ENCODE measurements at places on chromosomes 6 and 20.

GRCh38 chr6:117505311-117505710, 22.8 kb downstream of the DCBLD1 start:
- H3K36me3 ChIP-seq, result peaks cover 3% of the 10 kb centered on the region
- no peak overlapping the region for H3K27ac ChIP-seq
- H3K27me3 ChIP-seq, result peaks cover 3% of the 10 kb centered on the region
- DNase-seq, result no peak

DNA sequence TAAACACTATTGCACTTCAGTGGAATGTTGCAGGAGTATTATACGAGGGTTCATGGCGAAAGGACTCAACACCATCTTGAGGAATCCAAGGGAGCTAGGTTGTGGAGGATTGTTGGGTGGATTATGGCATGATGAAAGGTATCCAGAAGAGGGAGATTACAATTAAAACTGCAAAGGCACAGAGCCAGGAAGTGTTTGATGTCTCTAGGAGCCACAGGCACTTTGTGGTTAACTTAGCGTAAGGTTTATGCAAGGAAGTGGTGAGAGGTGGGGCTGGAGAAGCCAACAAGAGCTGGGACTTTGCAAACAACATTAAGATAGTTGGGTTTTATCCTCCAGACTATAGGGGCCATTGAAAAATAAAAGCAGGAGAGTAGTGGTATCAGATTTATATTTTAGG, 86.6 kb upstream of the TPD52L1 start:
- peak; percentile 78 for DNase-seq
- H3K4me1 ChIP-seq, result peaks cover 3% of the 10 kb centered on the region
- H3K4me3 ChIP-seq, result no peak overlapping the region
- H3K27me3 ChIP-seq, result no peaks in the 10 kb centered on the region

DNA sequence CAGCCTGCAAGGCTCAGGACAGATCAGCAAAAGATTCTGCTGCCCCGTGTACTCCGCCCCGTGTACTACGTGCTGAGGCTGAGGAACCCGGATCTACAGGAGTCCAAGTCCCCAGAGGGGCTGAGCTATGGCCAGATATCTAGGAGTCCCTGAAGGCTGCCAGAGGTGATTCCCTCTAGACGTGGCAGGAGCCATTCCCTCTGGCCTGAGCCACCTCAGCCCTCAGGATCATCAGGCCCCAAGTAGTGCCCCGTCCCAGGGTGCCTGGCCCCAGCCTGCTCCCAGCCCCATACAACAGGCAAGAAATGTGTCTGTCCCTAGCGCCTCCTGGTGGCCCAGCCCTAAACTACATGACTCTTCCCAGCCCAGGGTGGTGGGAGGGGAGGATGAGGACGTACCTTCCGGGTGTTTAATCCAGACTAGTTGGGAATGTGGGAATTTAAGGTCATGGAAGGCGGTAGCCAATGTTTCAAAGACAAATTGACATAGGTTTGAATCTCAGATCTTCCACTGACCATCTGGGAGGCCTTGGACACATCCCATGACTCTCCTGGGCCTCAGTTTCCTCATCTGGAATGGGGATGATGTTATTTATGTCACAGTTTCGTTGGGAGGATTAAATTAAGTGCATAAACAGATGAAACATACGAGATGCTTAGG, 49.4 kb upstream of the PTPN1 start:
- H3K4me3 ChIP-seq, result no peak overlapping the region
- H3K27ac ChIP-seq, result no peak overlapping the region
- H3K27me3 ChIP-seq, result peaks cover 27% of the 10 kb centered on the region
- no peaks in the 10 kb centered on the region for H3K36me3 ChIP-seq
- H3K4me1 ChIP-seq, result peaks cover 24% of the 10 kb centered on the region

DNA sequence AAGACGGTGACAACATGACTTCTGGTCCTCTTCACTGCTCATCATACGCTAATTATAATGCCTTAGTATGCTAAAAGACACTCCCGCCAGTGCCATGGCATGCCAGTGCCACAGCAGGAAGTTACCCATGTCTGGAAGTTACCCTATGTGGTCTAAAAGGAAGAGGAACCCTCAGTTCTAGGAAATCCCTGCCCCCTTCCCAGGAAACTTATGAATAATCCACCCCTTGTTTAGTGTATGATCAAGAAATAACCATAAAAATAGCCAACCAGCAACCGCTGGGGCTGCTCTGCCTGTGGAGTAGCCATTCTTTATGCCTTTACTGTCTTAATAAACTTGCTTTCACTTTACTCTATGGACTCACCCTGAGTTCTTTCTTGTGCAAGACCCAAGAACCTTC, 15.8 kb upstream of the SERPINB9 start:
- no peaks in the 10 kb centered on the region for H3K27me3 ChIP-seq
- peaks cover 18% of the 10 kb centered on the region for H3K4me1 ChIP-seq
- H3K36me3 ChIP-seq, result peaks cover 5% of the 10 kb centered on the region
- H3K4me3 ChIP-seq, result no peak overlapping the region
- peak; percentile 55 for DNase-seq

DNA sequence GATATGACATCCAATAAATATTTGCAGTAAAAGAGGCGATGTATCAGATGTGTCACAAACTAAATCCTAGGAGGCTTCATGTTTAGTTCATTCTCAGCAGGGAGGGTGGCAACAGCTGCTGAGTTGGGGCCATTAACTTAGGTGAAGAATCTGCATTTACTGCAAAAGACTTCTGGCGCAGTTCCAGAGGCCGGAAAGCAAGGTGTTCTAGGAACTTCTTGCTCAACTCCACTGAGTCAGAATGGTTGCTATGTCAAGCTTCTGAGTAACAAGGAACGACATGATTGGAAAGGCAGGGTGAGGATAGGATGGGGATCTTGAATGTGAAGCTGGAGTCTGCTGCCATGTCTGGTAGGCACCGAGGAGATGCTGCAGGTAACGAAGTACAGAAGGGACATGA, 11.7 kb downstream of the ADNP start:
- H3K36me3 ChIP-seq, result peaks cover 28% of the 10 kb centered on the region
- no peak overlapping the region for H3K27ac ChIP-seq
- no peak overlapping the region for H3K4me3 ChIP-seq
- H3K4me1 ChIP-seq, result peaks cover 57% of the 10 kb centered on the region
- H3K27me3 ChIP-seq, result no peaks in the 10 kb centered on the region
- DNase-seq, result no peak

GRCh38 chr6:107957308-107957908, 600 bp downstream of the SEC63 start:
- H3K27me3 ChIP-seq, result peaks cover 11% of the 10 kb centered on the region
- peaks cover 30% of the 10 kb centered on the region for H3K4me1 ChIP-seq
- H3K4me3 ChIP-seq, result peak overlapping the region; percentile 99
- DNase-seq, result peak; percentile 78
- H3K27ac ChIP-seq, result peak overlapping the region; percentile 99

GRCh38 chr20:38162878-38163875, 1.9 kb downstream of the TGM2 start:
- DNase-seq, result no peak
- no peaks in the 10 kb centered on the region for H3K36me3 ChIP-seq

GRCh38 chr6:57267586-57268293, 45.6 kb upstream of the RAB23 start:
- H3K27ac ChIP-seq, result no peak overlapping the region
- H3K27me3 ChIP-seq, result peaks cover 9% of the 10 kb centered on the region
- no peaks in the 10 kb centered on the region for H3K36me3 ChIP-seq
- peaks cover 6% of the 10 kb centered on the region for H3K4me1 ChIP-seq

GRCh38 chr6:128493877-128494276, 26.5 kb downstream of the PTPRK start:
- H3K27ac ChIP-seq, result no peak overlapping the region
- peaks cover 4% of the 10 kb centered on the region for H3K4me1 ChIP-seq
- no peaks in the 10 kb centered on the region for H3K36me3 ChIP-seq
- no peak overlapping the region for H3K4me3 ChIP-seq
- peaks cover 24% of the 10 kb centered on the region for H3K27me3 ChIP-seq

DNA sequence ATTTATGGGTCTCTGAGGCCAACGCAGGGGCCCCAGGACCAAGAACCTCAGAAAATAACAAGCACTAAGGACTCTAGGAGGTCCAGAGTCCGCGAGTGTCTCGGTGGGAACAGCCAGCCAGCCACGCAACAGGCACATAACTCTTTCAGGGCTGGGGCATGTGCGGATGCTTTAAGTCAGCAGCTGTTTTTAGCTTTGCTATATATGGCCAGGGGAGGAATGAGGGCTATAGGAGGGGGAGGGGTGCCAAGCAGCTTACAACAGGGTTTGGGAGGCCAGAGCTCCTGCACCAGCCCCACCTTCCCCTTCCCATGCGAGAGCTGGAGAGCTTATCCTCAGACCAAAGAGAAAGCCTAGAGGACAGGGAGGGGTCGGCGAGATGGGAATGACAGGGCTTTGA, 6.2 kb downstream of the JPH2 start:
- H3K4me3 ChIP-seq, result no peak overlapping the region
- DNase-seq, result no peak
- H3K27ac ChIP-seq, result no peak overlapping the region
- H3K27me3 ChIP-seq, result peaks cover 46% of the 10 kb centered on the region

- peaks cover 2% of the 10 kb centered on the region for H3K4me1 ChIP-seq
- H3K36me3 ChIP-seq, result peaks cover 17% of the 10 kb centered on the region
- DNase-seq, result no peak
- H3K4me3 ChIP-seq, result no peak overlapping the region
Measured at GRCh38 chr20:41505184-41505583, 113.0 kb downstream of the CHD6 start.

GRCh38 chr6:73832313-73832712, 136.3 kb downstream of the CD109 start:
- no peaks in the 10 kb centered on the region for H3K36me3 ChIP-seq
- H3K4me3 ChIP-seq, result no peak overlapping the region
- H3K4me1 ChIP-seq, result no peaks in the 10 kb centered on the region
- peaks cover 8% of the 10 kb centered on the region for H3K27me3 ChIP-seq
- no peak overlapping the region for H3K27ac ChIP-seq

DNA sequence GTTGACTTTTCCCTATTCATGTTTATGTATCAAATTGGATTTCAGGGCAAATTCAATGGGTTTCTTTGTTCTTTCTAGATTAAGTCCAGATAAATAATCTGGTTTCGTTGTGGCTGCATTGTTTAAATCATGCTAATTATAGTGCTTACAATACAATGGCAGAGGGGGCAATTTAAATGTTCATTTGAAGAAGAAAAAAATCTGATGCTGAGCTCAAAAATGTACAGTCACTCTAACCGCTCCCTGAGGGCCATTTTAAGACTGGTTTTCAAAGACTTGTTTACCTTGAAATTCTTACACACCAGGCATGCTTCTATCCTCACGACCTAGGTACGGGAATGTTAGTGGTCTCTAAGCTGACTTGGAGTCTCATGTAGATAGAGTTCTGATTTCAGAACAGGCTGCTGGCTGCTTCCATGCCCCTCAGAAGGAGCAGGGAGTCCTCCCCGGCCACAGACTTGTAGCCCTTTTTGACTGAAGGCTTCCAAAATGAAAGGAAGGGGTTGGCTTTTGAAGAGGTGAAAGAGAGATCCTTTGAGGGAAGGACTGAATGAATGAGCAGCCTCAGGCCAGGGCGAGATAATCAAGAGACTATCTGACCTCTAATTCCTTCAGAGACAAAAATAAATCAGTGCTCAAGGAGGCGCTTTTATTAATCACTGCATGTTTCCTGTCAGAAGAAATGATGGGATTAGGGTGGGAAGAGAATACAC, 86.1 kb upstream of the ZNF217 start:
- no peak overlapping the region for H3K27ac ChIP-seq
- H3K27me3 ChIP-seq, result no peaks in the 10 kb centered on the region
- H3K4me3 ChIP-seq, result no peak overlapping the region
- peaks cover 13% of the 10 kb centered on the region for H3K4me1 ChIP-seq
- no peak for DNase-seq
- H3K36me3 ChIP-seq, result no peaks in the 10 kb centered on the region

GRCh38 chr6:20653085-20653479, 118.8 kb downstream of the CDKAL1 start:
- no peak overlapping the region for H3K27ac ChIP-seq
- peaks cover 8% of the 10 kb centered on the region for H3K4me1 ChIP-seq
- no peak for DNase-seq
- H3K27me3 ChIP-seq, result no peaks in the 10 kb centered on the region
- H3K4me3 ChIP-seq, result no peak overlapping the region

DNA sequence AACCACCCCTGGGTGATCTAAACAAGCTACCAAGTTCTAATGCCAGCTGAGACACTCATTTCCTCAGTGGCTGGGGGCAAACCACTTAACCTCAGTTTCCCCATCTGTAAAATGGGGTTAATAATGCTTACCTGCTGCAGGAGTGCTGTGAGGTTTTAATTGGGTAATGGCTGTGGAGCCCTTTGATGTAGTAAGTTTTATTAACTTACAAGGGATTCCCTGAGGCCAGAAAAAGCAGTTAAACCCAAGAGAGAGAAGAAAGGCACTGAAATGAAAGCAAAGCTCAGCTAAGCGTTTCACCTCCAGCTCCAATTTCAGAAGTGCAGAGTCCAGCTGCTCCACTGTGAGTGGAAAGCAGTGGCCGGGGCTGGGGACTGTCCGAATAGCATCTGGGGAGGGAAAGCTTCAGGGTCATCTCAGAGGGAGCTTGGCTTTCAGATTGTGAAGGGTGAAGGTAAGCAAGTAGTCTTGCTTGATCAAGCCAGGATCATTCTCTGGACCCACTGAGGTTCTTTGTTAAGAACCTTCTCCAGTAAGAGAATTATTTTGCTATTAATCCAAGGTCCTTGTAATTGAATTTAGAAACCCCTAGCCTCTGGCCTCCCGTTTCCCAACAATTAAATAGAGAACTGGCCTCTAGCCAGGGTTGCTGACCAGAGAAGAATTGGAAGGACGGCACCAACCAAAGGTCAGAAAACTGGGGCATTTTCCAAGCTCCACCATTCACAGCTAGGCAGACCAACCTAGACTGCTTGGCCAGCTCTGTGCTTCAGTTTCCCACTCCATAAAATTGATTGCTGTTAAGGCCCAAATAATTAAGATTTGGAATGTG, 20.9 kb upstream of the TCP11 start:
- DNase-seq, result no peak
- no peak overlapping the region for H3K27ac ChIP-seq
- no peaks in the 10 kb centered on the region for H3K4me1 ChIP-seq
- no peak overlapping the region for H3K4me3 ChIP-seq

- H3K27ac ChIP-seq, result no peak overlapping the region
- H3K27me3 ChIP-seq, result no peaks in the 10 kb centered on the region
- H3K4me3 ChIP-seq, result no peak overlapping the region
- no peak for DNase-seq
- peaks cover 2% of the 10 kb centered on the region for H3K36me3 ChIP-seq
- no peaks in the 10 kb centered on the region for H3K4me1 ChIP-seq
Measured at GRCh38 chr6:158923805-158924498, 76.0 kb downstream of the RSPH3 start.

- peak overlapping the region; percentile 48 for H3K27ac ChIP-seq
- peaks cover 41% of the 10 kb centered on the region for H3K4me1 ChIP-seq
- DNase-seq, result no peak
- peaks cover 50% of the 10 kb centered on the region for H3K36me3 ChIP-seq
Measured at GRCh38 chr6:558089-558488, 98.8 kb downstream of the HUS1B start.

- no peak overlapping the region for H3K4me3 ChIP-seq
- no peaks in the 10 kb centered on the region for H3K4me1 ChIP-seq
- H3K27me3 ChIP-seq, result no peaks in the 10 kb centered on the region
- no peak for DNase-seq
- no peak overlapping the region for H3K27ac ChIP-seq
Measured at GRCh38 chr6:110597761-110598160, 121.3 kb upstream of the SLC22A16 start.

- peaks cover 26% of the 10 kb centered on the region for H3K36me3 ChIP-seq
- no peak overlapping the region for H3K27ac ChIP-seq
- H3K27me3 ChIP-seq, result no peaks in the 10 kb centered on the region
- DNase-seq, result no peak
- H3K4me1 ChIP-seq, result no peaks in the 10 kb centered on the region
- no peak overlapping the region for H3K4me3 ChIP-seq
Measured at GRCh38 chr20:41587956-41588355, 30.2 kb downstream of the CHD6 start.

- DNase-seq, result no peak
- H3K4me3 ChIP-seq, result no peak overlapping the region
- H3K27ac ChIP-seq, result no peak overlapping the region
- H3K27me3 ChIP-seq, result peaks cover 36% of the 10 kb centered on the region
- H3K36me3 ChIP-seq, result no peaks in the 10 kb centered on the region
- H3K4me1 ChIP-seq, result peaks cover 8% of the 10 kb centered on the region
Measured at GRCh38 chr20:37670351-37670791, 23.5 kb upstream of the CTNNBL1 start.
